Activated B cell treated with CpG ODN at 0.5 μM for 24 hours (primary cell): ENCODE measurements at places on chromosomes 4 and X. TPM values are rescaled to one million over a fixed set of nuclear protein-coding genes. Genes with fewer than 3 reads are reported as not detected.

The LRRC66 gene
- 0.32 and 0.47 TPM in 2 replicates for total RNA-seq

- no peak for DNase-seq
These were observed 46.4 kb downstream of the FHL1 start for GRCh38 chrX:136193771-136194170.

The CXCL1 gene
- total RNA-seq, result not detected in 2 replicates

The CT45A5 gene
- not detected in 2 replicates for total RNA-seq

DNA sequence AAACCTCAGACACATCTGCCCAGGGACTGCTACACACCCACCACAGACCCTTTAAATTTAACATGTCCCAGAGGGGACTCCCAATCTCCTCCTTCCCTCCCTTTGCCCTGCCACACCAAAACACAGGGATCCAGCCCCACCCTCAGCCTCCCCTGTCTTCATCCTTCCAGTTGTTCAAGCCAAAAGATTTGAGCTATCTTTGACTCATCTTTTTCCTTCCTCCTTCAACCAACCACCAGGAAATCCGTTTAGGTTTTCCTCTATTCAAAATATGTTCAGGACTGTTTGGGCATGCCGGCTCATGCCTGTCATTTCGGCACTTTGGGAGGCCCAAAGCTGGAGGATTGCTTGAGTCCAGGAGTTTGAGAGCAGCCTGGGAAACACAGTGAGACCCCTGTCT, 6.9 kb upstream of the STK32B start:
- no peak for DNase-seq

GRCh38 chrX:151970027-151970426, 4.4 kb downstream of the GABRE start:
- DNase-seq, result no peak

DNA sequence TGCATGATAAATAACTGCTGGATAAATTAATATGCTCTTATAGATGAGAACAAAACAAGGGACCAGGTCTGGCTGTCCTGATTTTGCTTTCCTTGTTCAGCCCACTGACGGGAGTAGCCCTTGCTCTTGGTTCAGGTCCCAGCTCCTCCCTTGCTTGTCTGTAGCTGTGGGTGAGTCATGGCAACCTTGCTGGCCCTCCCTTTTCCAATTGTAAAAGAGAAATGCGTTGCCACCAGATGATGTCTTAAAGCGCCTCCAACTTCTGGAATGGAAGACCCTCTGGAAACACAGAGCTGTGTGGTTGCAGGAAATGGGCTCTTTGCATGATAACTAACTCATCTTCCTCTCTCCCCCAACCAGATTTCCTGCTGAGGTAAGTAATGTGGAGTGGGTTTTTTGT, 171.4 kb downstream of the AASDH start:
- no peak for DNase-seq

GRCh38 chrX:68049466-68049865, 383.8 kb downstream of the OPHN1 start:
- no peak for DNase-seq

GRCh38 chr4:31084806-31085416, 364.7 kb downstream of the PCDH7 start:
- no peak for DNase-seq

DNA sequence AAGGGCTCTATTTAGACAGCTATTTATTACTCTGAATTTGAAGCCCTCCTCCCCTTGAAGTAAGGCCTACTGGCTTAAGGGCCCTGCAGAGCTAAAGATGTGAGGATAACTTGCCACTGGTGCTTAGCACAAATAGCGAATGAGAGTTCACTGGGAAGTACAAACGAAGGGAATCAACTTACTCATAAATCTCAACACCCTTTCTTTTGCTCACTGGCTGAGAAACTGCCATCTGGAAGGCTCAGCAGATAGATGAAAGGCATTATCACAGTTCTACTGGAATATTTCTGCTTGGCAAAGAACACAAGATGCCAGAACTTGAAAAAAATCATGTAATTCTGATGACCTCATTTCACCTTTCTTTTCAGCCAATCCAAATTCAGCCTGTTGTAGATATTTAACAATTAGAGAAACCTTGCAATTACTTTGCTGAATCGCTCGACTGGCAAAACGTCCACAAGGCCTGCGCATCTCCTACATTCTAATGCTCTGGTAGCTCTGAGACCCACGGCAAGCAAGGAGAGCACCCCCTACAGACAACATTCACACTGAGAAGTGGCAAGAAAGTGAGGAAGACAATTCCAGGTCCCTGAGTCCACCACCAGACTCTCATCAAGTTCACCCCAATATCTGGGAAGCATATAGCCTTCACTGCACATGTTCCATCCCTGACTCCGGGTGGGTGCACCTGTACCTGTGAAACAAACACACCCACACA, 27.5 kb downstream of the TSPAN5 start:
- no peak for DNase-seq

DNA sequence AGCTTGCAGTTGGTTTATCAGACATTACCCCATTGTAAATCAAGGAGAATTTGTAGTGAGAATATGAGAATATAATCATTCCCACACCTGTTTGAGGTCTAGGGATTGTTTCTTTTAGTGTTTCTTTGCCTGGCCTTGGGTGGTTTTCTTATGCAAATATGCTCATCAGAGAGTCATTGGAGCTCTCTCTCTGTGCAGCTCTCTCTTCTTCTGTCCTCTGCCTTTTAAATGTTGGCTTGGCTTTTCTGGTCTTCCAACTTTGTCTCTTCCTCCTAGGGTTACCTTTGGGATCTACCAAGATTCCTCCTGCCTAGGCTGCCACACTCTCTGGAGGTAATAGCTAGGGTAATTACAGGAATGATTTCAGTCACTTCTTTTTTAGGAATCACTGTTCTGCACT, 102.3 kb upstream of the ARSJ start:
- DNase-seq, result no peak

DNA sequence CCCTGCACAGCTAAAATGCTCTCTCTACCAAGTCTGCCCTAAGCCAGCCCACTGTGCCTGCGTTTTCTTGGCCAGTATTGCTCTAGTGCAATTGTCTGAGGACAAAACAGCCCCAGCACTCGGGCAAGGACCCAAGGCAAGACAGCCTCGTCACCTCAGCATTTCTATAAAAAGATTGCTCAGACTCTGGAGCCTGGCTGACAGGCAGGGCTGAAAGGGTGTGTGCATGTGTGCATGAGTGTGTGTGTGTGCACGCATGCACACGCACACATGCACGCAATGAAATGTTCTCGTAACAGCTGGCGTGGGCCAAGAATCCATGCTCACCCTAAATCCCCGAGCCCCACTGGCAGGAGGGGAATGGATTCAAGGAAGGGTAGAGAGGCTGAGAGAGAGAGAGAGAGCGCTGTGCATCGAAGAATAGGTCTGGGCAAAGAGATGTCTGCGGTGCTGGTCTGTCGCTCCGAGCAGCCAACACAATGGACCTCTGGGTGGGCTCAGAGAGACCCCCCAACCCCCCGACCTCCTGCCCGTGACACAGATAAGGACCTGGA, 579.2 kb downstream of the BCOR start:
- no peak for DNase-seq

The PUDP gene
- 14.0 and 15.0 TPM in 2 replicates for total RNA-seq

- DNase-seq, result no peak
These were observed 8.9 kb downstream of the FATE1 start for GRCh38 chrX:151724563-151725337.

The OTC gene
- not detected in 2 replicates for total RNA-seq

- DNase-seq, result no peak
These were observed 106.1 kb downstream of the UCHL1 start for GRCh38 chr4:41362621-41363383.

The KCND1 gene
- 0.66 and 1.8 TPM in 2 replicates for total RNA-seq

DNA sequence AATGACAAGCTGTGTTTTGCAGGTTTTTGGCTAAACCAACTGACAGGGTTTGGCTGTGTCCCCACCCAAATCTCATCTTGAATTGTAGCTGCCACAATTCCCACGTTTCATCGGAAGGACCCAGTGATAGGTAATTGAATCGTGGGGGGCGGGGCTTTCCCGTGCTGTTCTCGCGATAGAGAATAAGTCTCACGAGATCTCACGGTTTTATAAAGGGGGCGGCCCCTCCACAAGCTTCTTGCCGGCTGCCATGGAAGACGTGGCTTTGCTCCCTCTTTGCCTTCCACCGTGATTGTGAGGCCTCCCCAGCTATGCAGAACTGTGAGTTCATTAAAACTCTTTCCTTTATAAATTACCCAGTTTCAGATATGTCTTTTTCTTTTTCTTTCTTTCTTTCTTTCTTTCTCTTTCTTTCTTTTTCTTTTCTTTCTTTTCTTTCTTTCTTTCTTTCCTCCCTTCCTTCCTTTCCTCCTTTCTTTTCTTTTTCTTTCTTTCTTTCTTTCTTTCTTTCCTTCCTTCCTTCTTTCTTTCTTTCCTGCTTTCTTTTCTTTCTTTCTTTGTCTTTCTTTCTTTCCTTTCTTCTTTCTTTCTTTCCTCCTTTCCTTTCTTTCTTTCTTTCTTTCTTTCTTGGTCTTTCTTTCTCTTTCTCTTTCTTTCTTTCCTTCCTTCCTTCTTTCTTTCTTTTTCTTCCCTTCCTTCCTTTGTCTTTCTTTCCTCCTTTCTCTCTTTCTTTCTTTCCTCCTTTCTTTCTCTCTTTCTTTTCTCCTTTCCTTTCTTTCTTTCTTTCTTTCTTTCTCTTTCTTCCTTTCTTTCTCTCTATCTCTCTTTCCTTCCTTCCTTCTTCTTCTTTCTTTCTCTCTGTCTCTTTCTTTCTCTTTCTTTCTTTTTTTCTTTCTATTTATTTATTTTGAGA, 54.8 kb downstream of the SHOX start:
- no peak for DNase-seq

The PFKFB1 gene
- total RNA-seq, result 0.71 and 0.73 TPM in 2 replicates

DNA sequence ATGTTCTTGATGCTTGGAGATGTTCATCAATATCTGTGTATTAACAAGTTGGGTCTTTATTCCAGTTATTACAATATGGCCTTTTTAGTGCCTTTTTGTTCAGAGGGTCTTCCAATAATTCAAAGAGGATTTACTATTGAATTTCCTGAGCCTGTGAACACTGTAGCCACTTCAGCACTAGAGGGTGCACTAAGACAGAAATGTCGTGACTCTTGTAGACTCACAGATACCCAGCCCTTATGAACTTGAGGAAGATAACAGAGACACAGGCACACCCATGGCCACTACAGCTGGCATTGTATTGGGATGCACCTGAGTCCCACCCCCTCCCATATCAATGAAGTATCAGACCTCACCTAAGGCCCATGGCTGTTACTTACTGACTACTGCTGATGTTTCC, 54.4 kb upstream of the ACTRT1 start:
- DNase-seq, result no peak

DNA sequence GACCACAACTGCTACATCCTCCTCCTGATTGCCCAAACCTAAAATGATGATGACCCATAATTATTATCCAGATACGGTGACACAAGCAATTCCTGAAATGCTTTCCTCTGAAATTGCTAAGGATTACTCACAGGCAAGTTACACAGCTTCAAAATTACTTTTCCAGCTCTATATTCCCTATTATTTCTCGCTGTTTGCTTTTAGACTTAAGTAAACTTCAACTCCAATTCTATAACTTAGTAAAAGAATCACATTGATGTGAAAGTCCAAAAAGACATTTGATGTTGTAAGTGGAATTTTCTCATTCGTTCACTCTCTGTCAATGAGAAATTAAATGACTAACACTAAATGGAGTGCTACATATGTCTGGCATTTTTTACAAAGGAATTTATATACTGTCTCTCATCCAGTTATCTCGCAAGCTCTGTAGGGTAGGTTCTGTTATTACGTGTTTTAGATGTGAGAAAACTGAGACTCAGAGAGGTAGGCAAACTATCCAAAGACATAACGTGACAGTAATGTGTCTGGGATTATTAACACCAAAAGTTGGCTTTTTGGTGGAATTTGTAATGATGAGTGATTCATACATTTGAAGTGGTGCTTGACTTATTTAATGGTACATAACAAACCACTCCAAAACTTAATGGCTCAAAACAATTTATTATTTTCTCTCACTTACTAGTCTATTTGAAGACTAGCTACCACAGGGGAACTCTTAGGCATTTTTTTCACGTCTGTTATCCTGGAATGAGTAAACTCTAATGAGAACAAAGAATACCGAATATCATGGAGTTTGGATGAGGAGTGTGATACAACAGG, 31.5 kb downstream of the PALLD start:
- no peak for DNase-seq

DNA sequence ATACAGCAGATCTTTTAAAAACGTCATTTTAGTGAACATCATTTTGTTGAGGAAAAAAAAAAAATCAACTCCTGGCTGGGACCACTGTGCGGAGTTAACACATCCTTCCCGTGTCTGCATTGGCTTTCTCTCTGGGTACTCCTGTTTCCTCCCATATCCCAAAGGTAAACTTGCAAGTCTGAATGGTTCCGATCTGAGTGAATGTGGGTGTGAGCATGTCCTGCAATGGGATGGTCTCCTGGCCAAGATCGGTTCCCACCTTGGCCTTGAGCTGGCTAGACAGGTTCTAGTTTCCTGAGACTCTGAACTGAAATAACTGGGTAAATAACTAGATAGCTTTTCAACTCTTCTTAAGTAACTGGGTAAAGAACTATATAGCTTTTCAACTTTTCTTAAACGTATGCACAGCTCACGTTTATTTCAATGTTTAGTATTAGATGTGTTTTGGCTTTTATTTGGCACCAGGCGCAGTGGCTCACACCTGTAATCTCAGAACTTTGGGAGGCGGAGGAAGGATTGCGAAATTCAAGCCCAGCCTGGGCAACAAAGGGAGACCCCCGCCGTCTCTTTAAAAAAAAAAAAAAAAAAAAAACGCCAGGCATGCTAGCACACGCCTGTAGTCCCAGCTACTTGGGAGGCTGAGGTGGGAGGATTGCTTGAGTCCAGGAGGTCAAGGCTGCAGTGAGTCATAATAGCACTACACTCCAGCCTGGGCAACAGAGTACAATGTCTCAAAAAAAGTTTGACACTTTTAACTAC, 14.0 kb downstream of the RBMX start:
- no peak for DNase-seq

- DNase-seq, result no peak
These were observed 12.8 kb downstream of the THAP9 start for GRCh38 chr4:82913305-82913704.

The SPON2 gene
- 2.2 and 3.4 TPM in 2 replicates for total RNA-seq

The CYBB gene
- 155 and 165 TPM in 2 replicates for total RNA-seq

DNA sequence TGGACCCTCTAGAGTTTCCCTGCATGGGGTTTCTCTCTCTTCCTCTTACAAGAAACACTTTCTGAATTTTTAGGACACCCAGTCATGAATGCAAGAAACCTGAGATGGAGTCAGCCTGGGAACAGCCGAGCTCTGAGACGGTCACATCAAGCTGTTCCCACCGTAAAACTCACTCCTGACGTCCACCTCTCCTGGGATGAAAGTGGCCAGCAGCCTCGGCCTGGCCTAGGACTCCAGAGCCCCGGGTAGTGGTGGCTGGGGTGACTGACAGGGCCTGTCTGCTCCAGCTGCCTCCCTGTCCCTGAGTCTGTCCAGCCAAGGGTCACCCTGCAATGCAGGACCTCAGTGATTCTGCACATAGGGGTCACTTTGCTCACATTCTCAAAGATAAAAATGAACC, 217.8 kb downstream of the SHOX start:
- DNase-seq, result no peak

The EGF gene
- total RNA-seq, result not detected in 2 replicates
